Hematopoietic multipotent progenitor cell (in vitro differentiated cells): ENCODE measurements at places on chromosomes 11 and 22.
A peak's percentile ranks its signal among the peaks of the same experiment; 100 is the strongest.

DNA sequence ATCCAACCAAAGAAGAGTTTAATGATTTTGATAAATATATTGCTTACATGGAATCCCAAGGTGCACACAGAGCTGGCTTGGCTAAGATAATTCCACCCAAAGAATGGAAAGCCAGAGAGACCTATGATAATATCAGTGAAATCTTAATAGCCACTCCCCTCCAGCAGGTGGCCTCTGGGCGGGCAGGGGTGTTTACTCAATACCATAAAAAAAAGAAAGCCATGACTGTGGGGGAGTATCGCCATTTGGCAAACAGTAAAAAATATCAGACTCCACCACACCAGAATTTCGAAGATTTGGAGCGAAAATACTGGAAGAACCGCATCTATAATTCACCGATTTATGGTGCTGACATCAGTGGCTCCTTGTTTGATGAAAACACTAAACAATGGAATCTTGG, 23.9 kb downstream of the KDM4D start:
- DNase-seq, result no peak

DNA sequence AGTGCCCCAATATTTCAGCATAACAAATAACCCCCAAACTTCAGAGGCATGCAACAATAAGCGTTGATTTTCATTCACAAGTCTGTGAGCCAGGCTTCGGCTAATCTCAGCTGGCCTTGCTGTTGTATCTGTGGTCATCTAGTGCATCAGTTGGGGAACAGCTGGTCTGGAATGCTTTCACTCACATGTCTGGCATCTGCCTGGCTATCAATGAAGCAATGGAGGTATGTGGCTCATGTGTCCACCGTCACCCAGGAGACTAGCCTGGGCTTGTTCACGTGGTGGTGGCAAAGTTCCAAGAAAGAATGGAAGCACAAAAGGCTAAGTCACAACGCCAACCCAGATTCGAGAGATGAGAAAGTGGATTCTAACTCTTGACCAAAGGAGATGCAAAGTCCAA, 304.8 kb upstream of the ISX start:
- no peak for DNase-seq

GRCh38 chr11:101552888-101553287, 30.9 kb downstream of the TRPC6 start:
- no peak for DNase-seq

DNA sequence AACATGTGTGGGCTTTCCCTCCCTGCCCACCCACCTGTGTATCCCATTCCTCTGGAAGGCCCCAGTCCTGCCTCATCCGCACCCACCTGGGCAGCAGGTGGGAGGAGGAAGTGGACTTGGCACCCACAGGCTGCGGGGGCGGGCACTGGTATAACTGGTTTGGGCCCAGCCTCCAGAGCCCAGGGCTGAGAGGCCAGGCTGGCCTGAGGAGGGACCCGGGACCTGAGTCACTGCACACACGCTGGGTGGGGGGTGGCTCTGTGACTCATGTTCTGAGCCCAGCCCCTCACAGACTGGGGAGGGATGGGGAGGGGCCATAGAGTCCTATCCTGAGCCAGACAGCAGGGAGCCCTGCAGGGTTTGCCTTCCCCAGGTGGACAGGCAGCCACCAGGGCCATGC, 16.7 kb downstream of the PHLDA2 start:
- no peak for DNase-seq

DNA sequence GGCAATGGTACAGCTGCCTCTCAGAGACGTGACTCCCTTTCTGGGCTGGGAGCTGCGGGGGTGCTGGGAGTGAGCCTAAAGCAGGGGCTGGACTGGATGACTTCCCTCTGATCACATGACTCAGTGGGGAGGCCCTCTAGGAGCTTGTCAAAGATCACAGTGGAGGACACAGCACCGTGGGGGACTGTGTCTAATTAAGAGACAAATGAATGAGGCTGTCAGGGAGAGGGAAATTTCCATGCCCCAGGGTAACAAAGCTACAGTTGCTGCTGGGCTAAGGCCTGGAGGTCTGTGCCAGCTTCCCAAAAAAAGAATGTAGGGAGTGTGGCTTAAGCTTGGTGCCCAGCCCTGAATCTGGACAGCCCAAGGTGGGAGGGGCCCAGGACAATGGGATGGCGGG, 262.8 kb upstream of the PLET1 start:
- peak; percentile 20 for DNase-seq
